ENCODE measurements at places on chromosomes 1 and 21.

DNA sequence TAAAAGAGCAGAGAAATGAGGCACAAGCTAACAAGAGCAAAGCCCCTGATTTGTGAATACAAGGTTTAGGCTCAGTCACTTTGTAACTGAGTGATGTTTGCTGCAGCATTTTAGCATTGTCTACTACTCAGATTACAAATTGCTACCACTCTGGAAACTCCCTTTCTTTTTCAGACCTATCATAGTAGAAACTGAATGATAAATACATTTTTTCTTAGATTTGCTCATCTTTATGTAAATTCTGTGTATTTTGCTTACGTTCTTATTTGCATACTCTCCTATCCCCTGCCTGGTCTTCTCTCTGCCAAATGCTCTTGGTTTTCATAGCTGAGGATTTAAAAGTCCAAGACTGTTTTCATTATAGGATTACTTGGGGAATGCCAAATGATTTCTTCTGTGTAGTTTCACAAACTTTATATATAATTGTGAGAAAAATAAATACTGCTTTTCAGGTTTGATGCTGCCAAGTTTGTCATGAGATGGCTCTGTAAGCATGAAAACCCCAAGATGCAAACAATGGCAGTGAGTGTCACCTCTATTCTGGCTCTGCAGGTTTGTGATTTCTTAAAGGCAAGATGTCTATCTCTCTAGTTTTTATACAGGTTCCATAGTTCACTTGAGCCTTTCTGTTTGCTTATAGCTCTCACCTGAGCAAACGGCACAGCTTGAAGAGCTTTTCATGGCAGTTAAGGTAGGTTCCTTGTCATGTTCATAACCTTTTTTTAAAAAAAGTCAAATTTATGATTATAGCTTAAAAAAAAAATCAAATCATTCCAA lies 24.7 kb downstream of the ZYG11A start:
- DNase-seq, result no peak

DNA sequence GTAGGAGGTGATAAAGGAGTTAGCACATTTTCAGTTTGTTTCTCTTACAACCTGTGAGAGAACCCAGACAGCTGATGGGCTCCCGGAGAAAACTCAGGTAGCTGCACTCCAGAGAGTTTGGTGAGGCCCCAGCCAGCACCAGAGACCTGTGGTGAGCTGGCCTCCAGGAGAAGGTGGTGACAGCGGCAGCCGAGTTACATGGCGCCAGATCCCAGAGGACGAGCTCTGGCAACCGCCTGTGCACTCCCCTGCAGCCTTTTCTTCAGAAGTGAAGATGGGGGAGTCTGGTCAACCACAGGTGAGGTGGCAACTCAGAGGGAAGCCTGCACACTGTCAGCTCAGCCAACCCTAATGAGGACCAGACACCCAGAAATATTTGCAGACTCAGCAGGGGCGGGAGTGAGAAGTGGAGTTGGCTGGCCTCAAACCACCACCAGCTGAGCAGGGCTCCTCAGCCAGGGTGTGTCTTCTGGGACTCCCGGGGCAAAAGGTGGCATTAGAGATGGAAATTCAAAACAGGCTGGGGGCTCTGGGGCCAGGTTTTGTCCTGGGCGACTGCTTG lies 209.7 kb downstream of the SETD4 start:
- no peak for DNase-seq

DNA sequence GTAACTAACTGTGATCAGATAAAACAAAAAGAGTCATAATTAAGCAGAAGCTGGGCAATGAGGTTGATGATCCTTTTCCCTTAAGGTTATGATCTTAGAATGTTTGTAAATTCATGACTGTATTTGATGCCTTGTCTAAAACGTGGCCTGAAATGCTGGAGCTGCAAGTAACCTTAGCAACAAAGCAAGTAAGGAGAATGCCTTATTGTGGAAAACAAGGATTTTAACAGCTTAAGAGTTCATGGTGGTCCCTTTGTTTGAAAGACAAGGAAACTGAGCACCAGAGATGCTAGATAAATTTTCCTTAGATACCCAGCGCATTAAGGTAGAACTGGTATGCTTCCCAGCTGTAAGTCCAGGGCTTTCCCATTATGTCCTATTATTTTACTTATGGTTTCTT lies 25.7 kb upstream of the XPR1 start:
- no peak for DNase-seq

DNA sequence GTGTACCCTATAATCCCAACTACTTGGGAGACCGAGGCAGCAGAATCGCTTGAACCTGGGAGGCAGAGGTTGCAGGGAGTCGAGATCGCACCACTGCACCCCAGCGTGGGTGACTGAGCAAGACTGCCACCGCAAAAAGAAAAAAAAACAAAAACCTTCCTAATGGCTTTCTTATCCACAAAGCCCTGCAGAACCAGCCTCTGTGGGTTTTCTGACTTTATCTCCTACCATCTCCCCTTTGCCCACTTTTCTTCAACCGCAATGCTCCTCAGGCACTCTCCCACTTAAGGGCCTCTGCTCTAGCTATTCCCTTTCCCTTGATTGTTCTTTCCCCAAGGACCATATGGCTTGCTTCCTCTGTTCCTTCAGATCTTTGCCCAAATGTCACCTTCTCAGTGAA lies 67.9 kb upstream of the PUM1 start:
- no peak for DNase-seq

- DNase-seq, result no peak
Observed at GRCh38 chr1:220652995-220653394, 37.2 kb upstream of the C1orf115 start.

DNA sequence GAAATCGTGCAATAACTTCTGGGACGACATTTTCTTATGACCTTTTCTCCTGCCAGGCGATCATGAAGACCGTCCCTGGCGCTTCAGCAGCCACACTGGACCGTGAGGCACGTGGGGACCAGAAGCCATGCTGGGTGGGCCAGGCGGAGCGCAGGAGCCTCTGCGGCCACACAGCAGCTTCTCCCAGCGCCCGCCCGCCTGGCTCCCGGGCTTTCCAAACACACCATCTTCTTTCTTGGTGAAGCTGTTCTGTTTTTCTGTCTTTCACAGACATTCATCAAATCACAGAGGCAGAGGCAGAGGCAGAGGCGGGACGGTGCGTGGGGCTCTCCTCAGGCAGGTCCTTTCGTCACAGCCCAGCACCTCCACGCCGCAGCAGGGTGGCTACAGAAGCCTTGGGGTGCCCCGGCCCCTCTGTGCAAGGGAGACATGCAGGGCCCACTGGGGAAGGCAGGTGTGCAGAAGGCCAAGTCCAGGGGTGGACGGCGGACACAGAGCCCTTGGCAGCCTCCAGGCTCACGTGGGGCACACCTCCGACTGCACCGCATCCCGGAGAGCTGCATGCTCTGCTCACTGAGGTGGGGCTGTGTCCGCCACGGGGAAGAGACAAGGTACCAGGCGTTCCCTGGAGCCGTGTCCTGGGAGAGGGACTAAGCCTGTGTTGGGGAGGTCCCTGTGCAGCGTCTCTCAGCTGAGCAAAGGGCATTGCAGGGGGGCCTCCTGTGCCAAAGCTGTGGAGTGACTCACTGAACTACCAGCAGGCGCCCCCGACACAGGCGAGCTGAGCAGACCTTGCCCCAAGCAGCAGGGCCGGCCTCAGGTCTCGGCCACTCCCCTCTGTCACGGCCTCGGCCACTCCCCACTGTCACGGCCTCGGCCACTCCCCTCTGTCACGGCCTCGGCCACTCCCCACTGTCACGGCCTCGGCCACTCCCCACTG lies 2.6 kb upstream of the TMEM240 start:
- DNase-seq, result no peak

DNA sequence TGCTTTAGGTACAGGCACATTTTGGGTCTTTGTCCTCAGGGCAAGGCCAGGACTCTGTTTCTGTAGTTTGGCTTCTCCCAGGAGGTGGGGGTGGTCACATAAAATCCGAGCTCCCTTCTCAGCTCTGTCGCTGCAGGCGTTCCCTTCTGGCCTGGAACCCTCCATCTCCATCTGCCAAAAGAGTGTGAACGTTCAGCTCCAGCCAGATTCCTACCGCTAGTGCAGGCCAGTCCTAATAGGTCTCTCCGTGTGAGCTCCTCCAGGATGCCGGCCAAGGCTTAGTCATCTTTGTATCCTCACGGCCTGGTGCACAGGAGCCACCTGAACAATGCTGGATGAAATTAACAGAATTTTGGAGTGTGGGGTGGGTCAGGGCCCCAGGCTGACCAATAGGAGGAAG lies 19.9 kb upstream of the KCNA10 start:
- DNase-seq, result no peak

GRCh38 chr1:198631292-198631691 lies 7.5 kb upstream of the PTPRC start:
- no peak for DNase-seq

- DNase-seq, result no peak
Observed at GRCh38 chr1:112219267-112219666, 176.7 kb upstream of the CTTNBP2NL start.

DNA sequence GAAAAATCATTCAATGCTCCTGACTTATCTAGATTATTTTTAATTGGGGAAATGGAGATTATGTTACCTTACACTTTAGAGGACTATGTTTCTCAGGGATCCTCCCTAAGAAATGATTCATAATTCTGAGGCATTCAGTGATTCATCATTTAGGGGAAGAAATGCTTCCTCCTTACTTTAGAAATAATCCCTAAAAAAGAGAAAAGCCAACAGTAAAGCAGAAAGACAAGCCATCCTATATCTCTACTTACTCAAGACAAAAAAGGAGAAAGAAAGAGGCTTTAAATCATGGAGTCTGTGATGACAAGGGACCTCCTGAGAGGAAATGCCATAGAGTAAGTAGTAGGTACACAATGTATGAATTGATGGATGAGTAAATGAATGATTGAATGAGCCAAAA lies 137.0 kb downstream of the BRINP2 start:
- DNase-seq, result no peak

DNA sequence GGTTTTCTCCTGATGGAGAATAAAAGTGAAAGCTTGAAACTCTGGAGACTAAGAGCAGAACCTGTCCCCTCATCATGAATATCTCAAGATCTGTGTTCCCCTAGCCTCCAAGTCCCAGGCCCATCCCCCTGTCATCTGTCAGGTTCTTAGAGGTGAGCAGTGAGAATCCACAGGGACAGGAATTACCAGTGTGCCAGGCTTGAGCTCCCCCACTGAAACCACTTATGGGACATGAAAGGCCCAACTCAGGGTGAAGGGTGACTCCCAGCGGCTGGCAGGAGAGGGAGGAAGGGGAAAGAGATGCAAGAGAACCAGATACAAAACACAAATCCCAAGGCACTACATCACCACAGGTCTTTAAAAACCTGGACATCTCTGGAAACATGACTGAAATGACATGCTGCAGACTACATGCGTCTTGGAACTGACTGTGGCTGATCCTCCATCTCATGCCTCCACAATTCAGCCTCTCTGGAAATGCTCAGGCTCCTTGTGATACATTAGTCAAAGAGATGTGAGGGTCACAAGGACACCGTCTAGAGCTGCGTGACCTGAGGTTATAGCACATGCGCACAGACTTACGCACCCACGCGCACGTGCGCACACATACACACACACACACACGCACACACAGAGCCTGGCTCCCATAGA lies 6.8 kb upstream of the LY9 start:
- DNase-seq, result no peak

- no peak for DNase-seq
Observed at GRCh38 chr1:58238846-58239245, 307.7 kb downstream of the OMA1 start.
